ENCODE measurements at places on chromosomes 16 and 17.

DNA sequence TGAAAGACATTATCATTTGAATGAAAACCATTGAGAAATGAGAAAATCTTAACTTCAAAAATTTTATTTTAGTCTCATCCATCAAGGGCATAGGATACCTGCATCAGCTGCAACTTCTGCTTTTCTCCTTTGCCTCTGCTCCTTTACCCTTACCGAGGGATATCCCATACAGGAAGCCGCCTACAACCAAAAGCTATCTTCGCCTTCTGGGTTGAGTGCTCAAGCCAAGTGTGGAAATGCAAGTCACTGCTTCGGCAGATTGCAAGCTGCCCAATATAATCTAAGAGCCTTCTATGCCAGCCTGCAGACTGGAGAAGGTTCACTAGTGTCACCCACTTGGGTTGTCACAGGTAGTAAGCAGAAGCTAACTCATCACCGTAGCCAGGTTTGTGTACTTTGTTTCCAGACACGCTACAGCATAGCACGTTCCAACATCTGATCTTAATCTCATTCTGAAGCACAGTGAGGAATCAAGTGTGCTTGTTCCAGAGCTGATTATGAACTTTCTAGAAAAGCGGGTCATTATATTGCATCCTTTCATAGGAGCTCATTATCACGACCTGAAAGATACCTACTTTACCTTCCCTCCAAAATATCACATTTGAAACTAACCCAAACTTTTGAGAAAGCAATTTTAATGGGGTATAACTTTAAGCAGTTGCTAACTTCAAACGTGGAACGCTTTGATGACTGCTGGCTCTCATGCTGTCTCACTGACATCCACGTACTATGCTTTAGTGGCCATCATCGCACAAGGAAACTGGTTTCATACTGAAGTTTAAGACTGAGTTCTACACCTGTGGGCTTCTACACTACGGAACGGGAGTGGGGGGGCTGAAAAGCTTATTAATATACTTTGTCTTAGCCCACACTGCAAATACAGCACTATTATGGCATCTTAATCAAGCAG lies 8.0 kb upstream of the UNK start:
- DNase-seq, result no peak

DNA sequence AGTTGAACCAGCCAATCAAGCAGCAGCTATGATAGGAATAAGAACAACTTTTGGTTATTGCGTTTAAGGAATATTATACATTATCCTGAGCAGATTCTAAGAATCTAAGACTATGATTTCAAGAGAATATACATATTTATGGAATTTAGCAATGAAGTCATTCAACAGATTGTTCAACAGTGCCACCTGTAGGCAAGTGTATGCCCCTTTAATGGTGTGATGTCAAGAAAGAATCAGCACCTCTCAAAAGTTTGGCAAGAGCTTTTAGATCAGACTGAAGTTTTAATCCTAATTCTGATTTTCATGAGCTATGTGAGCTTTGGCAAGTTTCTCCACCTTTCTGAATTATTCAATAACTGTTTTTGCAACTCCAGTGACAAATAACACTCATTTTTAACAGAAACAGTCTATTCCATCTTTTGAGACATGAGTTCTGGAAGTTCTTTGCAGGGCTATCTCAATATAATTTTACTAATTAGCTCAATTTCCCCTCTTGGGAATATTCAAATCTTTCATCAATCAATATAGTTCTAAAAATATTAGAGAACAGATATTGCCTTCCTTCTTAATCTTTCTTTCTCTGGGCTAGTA lies 474.3 kb upstream of the TOM1L1 start:
- DNase-seq, result no peak

DNA sequence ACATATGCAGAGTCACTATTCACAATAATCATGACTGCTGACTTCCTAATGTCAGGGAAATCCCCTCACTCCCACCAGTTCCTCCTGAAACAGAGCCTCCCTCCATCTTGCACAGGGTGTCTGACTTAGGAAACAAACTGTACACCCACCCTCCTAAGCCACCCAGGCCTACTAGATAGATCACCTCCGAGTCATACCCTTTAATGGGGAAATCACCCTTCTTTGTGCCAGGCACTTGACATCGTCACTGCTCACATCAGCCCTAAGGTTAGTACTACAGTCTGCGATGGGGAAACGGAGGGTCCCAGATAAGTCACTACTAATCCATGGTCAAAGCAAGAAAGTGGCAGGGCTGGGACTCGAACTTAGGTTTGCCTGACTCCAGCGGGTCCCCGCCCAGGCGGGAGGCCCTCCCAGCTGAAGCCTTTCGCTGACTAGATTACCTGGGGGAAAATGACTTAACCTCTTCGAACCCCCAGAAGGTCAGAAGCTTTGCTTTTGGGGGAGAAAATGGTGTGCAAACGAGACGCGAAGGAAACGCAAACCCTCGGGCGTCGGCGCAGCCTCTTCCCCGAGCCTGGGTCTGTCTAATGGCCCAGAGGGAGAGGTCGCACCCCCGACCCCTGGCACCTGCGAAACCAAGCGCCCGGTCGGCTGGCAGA lies 3.4 kb upstream of the MLLT6 start:
- DNase-seq, result no peak

DNA sequence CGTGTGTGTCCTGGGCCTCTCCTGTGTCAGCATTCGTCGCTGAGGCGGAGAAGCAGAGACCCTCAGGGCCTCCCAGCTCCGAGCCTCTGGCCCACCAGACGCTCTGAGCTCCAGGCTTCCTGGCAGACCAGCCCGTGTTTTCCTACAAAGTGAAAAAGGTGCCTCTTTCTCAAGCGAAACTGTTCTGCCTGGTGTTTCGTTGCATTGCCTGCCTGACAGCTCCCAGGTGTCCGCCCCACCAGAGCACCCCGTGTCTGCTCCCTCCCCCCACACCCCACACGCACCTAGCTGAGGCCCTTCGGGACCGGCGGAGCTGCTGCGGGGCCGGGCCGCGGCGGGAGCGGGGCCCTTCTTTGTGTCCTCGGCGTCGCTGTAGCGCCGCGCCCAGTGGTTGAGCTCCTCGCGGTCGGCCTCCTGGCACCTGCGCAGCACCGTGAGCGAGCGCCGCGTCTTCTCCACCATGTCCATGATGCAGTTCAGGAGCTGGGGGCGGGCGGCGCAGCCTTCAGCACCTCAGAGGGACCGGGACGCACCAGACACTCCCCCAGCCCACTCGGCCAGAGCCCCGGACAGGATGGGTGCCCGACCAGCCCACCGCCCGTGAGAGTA lies 14.7 kb upstream of the PABPN1L start:
- no peak for DNase-seq

GRCh38 chr16:25914357-25914962 lies 222.7 kb downstream of the HS3ST4 start:
- DNase-seq, result no peak

GRCh38 chr17:6648181-6648580 lies 3.2 kb downstream of the MED31 start:
- no peak for DNase-seq

DNA sequence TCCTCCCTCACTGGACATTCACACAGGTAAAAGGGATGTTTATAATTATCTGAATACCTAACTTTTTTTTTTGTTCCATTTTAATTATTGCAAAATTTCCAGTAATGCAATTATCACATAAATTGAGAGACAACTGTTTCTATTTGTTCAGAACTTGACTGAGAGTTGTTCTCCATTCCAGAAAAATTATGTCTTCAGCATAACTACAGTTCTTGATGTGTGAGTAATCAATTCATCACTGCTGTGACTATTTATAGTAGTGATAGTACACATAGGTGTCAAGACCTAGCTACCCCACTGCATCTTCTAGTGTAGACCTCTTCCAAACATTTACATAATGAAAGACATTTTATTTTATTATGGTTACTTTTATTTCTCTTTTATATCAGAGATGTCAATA lies 5.8 kb upstream of the TNRC6A start:
- peak; percentile 79 for DNase-seq

GRCh38 chr17:11969565-11969964 lies 27.7 kb downstream of the ZNF18 start:
- DNase-seq, result no peak

GRCh38 chr17:52465407-52465806 lies 306.9 kb upstream of the CA10 start:
- no peak for DNase-seq
